Epithelial cell of prostate (primary cell): ENCODE measurements at places on chromosomes 6 and 20.

DNA sequence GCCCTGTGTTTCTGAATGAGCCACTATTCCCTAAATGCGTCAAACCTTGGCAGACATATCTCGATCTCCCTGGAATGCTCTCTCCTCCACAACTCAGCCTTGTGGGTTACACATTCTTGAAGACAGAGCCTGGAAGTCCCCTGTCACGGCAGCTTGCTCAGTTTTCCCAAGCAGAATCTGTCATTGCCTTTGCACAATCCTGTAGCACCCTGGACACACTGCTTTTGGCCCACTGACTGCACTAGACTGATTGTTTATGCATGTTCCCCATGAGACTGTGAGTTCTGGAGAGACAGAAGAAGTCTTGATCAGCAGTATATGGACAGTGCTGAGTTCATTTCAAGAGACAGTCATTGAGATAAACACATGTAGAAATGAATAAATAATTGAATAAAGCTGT is 406.7 kb downstream of the CD83 start:
- no peak for DNase-seq

DNA sequence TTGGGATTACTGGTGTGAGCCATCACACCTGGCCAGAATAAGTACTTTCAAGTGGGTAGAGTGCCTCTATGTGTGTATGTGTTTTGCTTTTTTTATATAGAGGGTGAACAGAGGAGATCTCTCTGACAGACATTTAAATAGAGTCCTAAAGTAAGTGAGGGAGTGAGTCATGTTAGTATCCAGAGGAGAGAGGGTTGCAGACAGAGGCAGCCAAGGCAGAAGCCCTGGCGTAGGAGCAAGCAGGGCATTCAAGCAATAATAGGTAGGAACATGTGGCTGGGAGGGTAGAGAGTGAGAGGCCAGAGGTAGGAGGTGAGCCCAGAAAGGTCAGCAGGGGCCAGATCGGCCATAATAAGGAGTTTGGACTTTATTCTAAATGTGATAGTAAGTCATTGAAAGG is 48.9 kb downstream of the PHF20 start:
- no peak for DNase-seq

DNA sequence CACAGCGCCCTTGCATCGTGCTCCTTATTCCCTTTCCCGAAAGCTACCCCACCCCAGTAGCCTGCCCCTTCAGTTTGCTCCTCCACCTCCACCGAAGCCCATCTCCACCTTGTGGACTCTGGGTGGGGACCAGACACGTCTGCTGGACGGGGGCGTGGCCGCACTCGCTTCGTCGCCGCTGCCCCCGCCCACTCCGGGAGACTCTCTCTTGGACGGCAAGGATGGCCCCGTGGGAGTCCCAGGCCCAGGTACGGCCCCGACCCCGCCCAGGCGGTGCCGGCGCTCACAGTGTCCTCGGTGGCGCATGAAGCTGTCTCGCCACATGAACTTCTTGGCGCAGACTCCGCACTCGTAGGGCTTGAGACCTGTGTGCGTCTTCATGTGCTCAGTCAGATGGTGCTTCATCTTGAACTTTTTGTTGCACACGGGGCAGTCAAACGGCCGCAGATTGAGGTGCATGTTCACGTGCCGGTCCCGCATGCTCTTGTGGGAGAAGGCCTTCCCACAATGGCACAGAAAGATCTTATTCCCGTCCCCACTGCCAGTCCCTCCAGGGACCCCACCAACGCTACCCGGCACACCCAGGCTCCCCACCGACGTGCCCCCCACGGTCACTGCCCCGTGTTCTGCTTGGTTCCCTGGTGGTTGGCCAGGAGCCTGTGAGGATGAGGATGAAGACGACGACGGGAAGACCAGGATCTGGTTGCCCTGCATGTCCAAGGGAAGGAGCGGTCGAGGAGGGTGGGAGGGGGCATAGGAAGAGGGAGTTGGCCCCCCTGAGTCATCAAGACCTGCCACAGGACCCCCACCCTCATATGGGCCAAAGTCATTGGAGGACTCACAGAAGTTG is 1.3 kb upstream of the TAPBP start:
- no peak for DNase-seq

- DNase-seq = no peak
Measured at GRCh38 chr6:132365281-132365907, 35.9 kb downstream of the MOXD1 start.

- no peak for DNase-seq
Measured at GRCh38 chr6:68427630-68428029, 207.5 kb upstream of the ADGRB3 start.

DNA sequence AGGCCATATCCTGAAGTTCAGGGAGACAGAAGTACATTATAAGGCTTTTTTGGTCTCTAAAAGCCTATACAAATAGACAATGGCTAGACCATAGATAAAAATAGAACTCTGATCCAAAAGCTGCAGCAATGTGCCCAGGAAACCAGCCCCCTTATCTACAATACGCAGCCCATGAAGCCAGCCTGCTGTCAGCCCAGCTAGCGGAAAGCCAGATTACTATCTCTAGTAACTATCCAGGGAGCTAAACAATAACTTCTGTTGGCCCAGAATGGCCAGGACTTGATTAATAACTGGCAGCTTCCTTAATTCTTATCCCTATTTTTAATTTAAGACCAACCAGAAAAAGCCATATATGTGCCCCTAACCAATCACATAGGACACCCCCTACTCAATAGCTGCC is 160.4 kb upstream of the SMLR1 start:
- DNase-seq = no peak

GRCh38 chr20:9214685-9215084 is 145.8 kb downstream of the PLCB4 start:
- peak; percentile 43 for DNase-seq

DNA sequence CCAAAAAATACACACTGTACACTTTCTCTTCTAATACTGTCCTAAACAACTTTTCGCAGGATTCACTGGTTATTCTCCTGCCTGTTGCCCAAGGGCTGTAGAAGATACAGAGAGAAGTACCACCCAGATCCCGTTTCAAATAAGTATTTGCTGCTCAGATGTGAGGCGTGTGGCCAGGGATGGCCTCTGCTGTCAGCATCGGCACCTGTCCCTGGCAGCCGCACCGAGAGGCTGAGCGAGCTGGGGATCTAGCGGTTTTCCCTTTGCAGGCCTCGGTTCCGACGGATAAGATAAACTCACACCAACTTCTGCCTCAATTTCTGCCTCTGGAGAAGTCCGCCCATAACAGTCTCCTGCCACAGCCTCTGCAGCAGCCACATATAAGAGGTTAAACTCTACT is 685.2 kb upstream of the AGPAT4 start:
- no peak for DNase-seq

GRCh38 chr6:170053966-170054661 is 236.8 kb downstream of the DLL1 start:
- DNase-seq = no peak

DNA sequence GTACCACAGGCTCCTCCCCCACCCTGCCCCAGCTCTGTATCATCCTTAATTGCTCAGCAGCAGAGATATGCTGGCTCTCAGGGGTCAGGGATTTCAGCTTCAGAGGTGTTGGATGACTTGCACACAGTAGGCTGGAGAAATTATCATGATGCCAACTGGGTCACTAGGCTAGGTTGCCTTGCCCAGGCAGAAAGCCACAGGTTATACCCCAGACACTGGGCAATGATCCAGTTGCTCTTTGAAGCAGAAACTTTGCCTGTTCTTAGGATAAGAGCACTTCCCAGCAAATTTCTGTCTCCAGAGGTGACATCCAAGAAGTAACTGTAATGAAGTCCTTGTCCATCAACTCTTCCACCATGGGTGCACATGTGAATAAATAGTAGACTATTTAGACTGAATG is 38.3 kb upstream of the SCML4 start:
- DNase-seq = no peak

- DNase-seq = no peak
Measured at GRCh38 chr6:2798586-2799134, 33.5 kb downstream of the WRNIP1 start.

GRCh38 chr6:167972193-167972592 is 25.3 kb upstream of the KIF25 start:
- no peak for DNase-seq

GRCh38 chr20:64072498-64073063 is 6.7 kb downstream of the RGS19 start:
- no peak for DNase-seq

GRCh38 chr6:114100215-114100994 is 129.5 kb upstream of the HDAC2 start:
- no peak for DNase-seq

GRCh38 chr6:4672772-4673171 is 103.4 kb upstream of the CDYL start:
- no peak for DNase-seq

GRCh38 chr20:40583636-40584035 is 105.4 kb downstream of the MAFB start:
- DNase-seq = no peak
